GM10248 (cell line): ENCODE measurements at places on chromosomes 4 and X.
A peak's percentile ranks its signal among the peaks of the same experiment; 100 is the strongest.

DNA sequence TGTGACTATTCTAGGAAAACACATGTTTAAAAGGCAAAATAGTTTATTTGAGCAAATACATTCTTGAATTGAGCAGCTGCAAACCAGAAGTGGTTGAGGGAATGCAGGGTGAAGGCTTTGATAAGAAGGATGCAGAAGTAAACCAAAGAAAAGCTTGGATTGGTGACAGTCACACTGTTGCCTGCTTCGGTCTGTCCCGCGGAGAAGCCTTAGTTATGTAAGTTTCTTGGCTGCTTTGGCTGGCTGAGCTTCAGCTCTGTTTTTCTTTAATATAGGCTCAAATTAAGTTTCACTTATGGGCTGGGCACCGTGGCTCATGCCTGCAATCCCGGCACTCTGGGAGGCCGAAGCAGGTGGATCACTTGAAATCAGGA is 67.6 kb downstream of the FAM53A start:
- DNase-seq: no peak

DNA sequence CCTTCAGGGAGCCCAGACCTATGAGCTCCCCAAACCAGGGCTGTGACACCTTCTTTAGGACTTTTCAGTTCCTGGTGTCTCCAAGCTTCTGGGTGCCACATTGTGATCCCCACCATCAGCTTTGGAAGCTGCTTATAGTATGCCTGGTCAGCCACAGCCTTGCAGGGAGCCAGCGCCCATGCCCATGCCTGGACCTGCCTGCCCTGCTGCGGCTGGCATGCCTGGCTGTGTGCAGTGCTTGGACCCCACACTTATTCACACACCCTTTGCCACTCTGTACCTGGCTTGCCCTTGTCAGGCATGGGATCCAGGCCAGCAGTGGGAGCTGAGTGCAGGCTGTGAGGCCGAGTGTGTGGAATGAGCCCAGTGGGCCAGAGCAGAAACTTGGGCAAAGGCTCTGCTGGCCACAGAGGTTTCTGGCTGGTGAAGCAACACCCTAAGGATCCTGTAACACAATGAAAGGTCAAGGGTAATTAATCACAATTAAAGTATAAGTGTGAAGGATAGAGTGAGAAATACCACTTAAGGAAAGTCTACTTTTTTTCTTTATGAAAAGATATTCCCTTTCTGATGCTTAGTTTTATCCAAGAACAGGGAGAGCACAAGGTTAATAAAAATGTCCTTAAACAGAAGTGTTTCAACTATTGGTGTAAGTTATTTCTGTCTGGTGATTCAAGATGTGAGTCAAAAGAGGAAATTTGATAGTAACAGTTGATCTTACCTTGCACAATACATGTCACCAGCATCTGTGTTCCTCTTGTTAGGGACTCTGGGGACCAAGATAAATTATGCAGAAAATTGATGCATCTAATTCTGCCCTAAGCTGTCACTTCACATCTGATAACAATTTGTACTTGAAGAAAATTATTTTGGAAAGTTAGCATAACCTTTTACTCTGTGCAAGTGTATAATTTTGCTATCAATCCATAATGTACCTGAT is 161.8 kb downstream of the FAM47A start:
- no peak for DNase-seq

GRCh38 chr4:38461342-38461741 is 202.7 kb upstream of the KLF3 start:
- no peak for DNase-seq

DNA sequence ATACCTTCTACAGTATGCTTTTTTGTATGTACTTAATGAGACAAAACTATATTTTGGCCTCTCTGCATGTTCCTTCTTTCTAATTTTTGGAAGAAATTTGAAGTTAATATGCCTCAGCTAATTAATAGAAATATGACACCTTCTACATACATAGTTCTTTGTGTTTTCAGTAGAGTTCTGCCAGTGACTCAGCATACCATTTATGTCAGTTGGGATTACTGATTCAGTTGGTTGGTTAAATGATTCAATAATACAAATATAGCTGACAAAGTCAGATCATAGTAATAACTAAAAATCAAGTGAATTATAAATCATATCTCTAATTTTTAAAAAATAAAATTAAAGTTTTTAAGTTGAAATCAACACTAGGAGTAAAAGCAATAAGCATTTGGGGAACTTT is 16.8 kb downstream of the BTC start:
- no peak for DNase-seq

- DNase-seq: no peak
Observed at GRCh38 chr4:53361451-53361850, 4.4 kb downstream of the SCFD2 start.

GRCh38 chr4:122633211-122633610 is 12.3 kb upstream of the IL21 start:
- DNase-seq: no peak

GRCh38 chrX:107935664-107936433 is 46.3 kb downstream of the TEX13B start:
- DNase-seq: no peak

GRCh38 chr4:68404153-68404552 is 43.1 kb upstream of the TMPRSS11E start:
- DNase-seq: no peak

- no peak for DNase-seq
Observed at GRCh38 chr4:84403656-84404055, 95.4 kb downstream of the NKX6-1 start.

GRCh38 chr4:185398618-185399017 is 2.0 kb downstream of the ANKRD37 start:
- no peak for DNase-seq

DNA sequence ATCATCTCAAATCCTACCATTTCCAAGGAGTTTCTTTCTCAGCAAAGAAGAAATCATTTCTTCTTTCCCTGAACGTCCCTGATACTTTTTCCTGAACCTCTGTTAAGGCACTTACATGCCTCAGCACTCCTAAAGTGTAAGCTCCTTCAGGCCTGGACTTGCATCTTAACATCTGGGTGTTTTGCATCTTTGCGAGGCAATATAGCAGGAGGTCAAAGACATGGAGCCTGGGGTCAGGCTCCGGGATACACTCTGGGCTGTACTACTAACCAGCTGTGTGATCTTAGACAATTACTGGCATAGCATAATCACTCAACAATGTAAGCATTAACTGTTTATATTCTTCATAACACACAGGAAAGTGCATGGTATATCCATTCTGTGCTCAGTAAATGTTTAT is 275.5 kb upstream of the BOD1L1 start:
- DNase-seq: no peak

- DNase-seq: no peak
Observed at GRCh38 chr4:12137575-12137974, 708.9 kb upstream of the HS3ST1 start.

DNA sequence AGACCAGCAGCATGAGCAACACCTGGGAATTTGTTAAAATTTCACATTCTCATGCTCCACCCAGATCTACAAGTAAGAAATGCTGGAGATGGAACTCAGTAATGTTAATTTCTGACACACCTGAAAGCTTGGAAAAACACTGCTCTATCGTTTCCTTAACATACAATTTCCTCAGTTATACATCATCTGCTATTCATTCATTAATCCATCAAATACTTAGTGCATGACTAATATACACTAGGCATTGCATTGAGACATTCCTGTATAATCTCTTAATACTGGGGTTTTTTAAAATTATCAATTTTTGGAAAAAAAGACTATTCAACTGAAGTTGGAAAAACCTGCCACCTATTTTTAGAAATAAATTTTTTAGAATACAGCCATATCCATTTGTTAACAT is 106.1 kb downstream of the CHM start:
- no peak for DNase-seq

GRCh38 chr4:134935320-134935719 is 733.7 kb upstream of the PABPC4L start:
- no peak for DNase-seq

GRCh38 chrX:73728602-73729001 is 165.6 kb downstream of the CHIC1 start:
- no peak for DNase-seq

GRCh38 chr4:188466001-188466400 is 326.8 kb downstream of the TRIML1 start:
- DNase-seq: no peak

- no peak for DNase-seq
Observed at GRCh38 chr4:25635501-25635900, 20.1 kb upstream of the SLC34A2 start.

DNA sequence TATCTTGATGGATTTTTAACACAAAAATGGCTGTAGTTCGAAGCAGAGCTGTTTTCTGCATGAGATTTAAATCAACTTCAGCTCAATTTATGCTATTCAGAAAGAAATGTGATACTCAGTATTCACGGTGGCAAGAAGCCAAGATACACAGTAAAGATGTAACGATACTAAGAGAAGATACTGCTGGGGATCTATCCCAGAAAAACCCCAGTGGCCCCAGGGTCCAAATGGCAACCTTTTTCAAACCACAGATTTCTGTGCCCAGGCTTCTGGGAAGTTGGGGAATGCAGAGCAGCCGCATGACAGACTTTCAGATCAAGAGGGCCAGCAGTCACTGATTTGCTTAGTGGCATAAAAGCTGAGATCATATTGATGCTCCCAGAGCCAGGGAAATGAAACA is 353.9 kb downstream of the AFF2 start:
- DNase-seq: no peak

GRCh38 chr4:189858435-189858834 is 82.2 kb upstream of the FRG1 start:
- no peak for DNase-seq

GRCh38 chr4:142493255-142494110 is 352.6 kb downstream of the INPP4B start:
- DNase-seq: no peak

- DNase-seq: no peak
Observed at GRCh38 chrX:30153881-30154260, 61.5 kb upstream of the MAGEB2 start.

GRCh38 chr4:39521253-39521919 is 5.9 kb downstream of the UGDH start:
- DNase-seq: no peak

- no peak for DNase-seq
Observed at GRCh38 chr4:40546506-40546905, 83.2 kb downstream of the RBM47 start.

- no peak for DNase-seq
Observed at GRCh38 chr4:78734441-78735162, 41.5 kb upstream of the BMP2K start.

- DNase-seq: no peak
Observed at GRCh38 chr4:121112530-121112929, 40.2 kb upstream of the NDNF start.

DNA sequence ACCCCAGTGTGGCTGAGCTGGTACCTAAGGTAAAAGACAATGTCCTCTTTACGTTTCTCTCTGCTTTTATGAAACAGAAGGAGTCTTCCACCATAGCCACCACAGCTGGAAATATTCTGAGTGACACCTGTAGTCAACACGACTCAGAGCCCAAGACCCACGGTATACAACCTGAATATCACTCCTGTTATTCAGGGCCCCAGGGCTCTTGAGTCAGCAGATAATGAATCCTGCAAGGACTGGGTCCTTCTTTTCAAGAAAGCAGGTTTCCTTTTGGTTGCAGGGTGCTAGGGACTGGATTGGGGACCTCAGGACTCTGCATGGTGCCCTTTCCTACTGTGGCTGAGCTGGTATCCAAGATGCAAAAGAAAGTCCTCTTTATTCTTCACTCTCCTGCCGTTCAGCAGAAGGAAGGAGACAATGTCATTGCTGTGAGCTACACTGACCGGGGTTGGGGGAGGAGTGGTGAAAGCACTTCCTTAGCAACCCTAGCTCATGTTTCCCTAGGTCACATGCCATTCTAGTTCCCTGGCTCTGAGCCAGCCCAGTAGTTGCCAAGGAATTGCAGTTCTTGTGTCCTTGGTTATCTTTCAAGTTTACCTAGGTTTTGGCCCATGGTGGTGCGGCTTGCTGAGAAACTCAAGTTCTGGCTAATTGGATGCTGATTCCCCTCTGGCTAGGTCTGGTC is 23.7 kb upstream of the UNC5C start:
- no peak for DNase-seq

GRCh38 chr4:173318648-173319211 is 15.4 kb downstream of the HMGB2 start:
- DNase-seq: no peak

DNA sequence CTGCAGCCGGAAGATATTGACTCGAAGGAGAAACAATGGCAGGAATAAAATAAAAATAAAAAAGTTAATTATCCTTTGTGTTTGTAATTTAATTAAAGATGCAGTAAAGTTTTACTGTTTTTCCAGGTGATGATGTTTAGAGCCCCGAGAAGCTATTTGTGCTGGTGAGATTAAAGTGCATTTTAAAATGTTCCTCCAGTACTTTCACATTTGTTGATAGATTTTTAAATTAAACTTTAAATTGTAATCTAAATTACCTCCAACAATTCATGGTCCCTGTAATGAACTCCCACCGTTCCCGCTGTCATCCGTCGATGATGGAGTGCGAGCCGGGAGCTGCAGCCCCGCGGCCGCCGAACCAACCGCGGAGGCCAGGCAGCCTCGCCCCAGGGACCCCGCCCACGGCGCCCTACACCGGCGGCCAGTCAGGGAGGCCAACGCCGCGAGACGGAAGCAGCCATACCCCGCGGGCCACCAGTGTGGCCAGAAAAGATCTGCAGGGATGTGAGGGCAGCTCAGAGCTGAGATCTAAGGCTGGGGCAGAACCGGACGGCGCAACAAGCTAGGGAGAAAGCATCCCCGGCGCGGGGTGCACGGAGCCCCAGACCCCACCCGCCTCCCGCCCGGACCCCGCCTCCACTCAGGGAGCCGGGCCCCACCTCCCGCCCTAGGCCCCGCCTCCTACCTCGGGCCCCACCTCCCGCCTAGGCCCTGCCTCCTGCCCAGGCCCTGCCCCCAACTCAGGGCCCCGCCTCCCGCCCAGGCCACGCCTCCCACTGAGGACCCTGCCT is 104.0 kb downstream of the FAM53A start:
- DNase-seq: peak; percentile 88

GRCh38 chr4:110287130-110287529 is 88.7 kb upstream of the ELOVL6 start:
- DNase-seq: peak; percentile 79

DNA sequence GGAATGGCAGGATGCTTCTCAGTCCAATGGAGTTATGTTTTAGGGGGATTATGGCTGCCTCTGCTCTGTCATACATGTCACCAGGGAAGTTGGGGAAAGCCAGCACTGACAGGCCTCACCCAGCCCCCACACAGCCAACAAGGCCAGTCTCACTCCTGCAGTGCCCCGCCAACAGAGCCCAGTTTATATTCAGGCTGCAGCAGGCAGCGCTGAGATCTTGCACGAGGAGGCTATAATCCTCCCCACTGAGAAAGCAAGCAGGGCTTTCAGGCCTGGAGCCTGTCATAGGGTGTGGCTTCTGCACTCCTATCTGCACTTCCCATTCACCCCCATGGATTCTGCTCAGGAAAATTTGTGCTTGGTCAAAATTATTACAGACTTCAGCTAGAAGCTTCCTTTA is 25.1 kb downstream of the ADAD1 start:
- no peak for DNase-seq

- no peak for DNase-seq
Observed at GRCh38 chrX:24023972-24024669, 2.9 kb downstream of the KLHL15 start.

DNA sequence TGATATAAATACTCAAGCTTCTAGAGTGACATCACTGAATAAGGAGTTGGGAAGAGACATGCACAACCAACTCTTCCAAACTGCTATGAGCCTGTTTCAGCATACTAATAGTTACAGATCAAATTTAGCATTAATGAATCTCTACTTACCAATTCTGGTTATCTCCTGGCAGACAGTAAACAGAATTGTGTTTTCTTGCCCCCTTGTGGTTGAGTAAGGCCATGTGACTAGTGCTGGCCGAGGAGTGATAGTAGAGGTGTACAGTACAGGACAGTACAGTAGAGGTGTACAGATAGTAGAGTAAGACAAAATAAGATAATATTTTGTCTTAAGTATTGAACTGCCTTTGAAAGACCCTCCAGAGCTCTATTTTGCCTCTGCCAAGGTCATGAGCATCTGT is 681.4 kb downstream of the GABRG1 start:
- DNase-seq: no peak
